ENCODE measurements at places on chromosomes 1 and 21. TPM values are rescaled to one million over a fixed set of nuclear protein-coding genes. Genes with fewer than 3 reads are reported as not detected.

Gene SPRR2E
- not detected for total RNA-seq

Gene PTPN22
- 26.1 TPM for total RNA-seq

Gene AJAP1
- total RNA-seq, result not detected

Gene PM20D1
- total RNA-seq, result 1.2 TPM

Gene CYYR1
- total RNA-seq, result not detected

Gene TMEM52
- 0.51 TPM for total RNA-seq

Gene KIF2C
- total RNA-seq, result 1.8 TPM

Gene CELA2B
- total RNA-seq, result not detected

DNA sequence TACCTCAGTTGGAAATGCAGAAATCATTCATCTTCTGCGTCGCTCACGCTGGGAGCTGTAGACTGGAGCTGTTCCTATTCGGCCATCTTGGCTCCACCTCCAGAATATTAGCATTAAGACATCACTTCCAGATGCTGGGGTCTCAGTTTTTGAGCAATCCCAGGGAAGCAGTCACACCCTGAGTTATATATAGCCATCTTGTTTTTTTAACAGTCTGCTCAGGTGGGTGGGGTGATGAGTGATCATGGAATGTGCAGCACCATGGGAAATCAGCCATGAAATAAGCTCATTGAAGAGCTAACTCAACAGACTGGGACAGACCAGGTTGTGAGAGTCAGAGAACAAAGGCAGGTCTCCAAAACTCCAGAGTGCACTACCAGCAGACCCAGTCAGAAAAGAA, 27.0 kb upstream of the HMGB4 start:
- no peak for DNase-seq

DNA sequence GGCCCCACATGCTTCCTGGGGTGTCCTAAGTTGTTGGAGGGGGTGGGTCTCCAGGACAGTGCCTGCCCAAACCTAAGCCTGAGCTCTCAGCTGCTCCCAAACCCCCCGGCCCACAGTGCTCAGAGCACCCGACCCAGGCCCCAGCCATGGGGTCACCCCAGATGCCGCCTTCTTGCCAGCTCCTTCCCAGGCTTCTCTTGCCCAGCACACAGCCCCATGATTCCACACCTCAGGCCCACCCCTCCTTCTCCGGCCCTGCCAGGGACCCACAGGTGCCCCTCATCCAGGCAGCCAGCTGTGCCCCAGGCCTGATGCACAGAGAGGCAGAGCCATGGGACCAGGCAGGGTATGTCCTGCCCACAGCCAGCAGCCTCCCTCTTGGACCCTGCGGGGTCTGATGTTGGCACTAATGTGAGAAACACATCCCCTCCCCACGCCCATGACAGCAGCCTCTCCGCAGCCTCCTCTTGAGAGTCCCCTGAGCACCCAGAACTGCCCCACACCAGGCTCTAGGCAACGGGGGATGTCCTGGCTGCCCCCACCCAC, 4.9 kb downstream of the WNT9A start:
- peak; percentile 12 for DNase-seq

- DNase-seq, result no peak
Observed at GRCh38 chr1:166588741-166589140, 250.5 kb upstream of the POGK start.

DNA sequence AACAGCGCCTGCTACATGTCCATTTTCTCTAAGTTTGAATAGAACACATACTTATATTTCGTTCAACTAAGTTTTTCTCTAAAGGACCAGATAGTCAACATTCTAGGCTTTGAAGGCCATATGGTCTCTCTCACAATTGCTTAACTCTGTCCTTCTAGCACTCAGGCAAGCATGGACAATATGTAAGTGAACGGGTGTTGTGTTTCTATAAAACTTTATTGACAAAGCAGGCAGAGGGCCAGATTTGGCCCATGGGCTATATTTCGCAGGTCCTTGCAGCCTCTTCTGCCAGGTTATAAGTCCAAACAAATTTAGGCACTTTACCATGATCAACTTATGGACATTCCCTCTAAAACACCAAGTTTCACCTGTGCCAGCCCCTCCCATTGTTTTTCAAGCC, 21.1 kb downstream of the KLHDC7A start:
- no peak for DNase-seq

- no peak for DNase-seq
Observed at GRCh38 chr21:41621513-41621912, 113.6 kb upstream of the TMPRSS2 start.

GRCh38 chr1:36755303-36756230, 272.9 kb upstream of the CSF3R start:
- no peak for DNase-seq

GRCh38 chr1:215156232-215156631, 73.7 kb downstream of the KCNK2 start:
- no peak for DNase-seq

DNA sequence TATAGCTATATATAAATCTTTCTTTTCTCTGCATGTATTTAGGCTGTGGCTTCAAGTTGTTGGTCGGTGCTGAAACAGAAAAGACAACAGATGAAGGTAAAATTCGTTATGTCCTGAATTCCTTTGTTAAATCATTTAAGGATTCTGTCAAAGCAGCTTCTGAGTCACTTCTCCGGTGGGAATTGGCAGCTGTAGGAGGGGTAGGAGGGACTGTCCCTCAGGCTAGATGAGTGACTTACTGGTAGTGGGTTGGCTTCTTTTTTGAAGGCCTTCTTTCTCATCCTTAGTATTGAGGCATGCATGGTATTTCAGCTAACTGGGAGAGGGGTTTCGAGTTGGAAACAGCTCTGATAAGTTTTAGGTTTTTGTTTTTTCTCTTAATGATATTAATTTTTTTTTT, 22.1 kb upstream of the NEXN start:
- DNase-seq, result no peak

DNA sequence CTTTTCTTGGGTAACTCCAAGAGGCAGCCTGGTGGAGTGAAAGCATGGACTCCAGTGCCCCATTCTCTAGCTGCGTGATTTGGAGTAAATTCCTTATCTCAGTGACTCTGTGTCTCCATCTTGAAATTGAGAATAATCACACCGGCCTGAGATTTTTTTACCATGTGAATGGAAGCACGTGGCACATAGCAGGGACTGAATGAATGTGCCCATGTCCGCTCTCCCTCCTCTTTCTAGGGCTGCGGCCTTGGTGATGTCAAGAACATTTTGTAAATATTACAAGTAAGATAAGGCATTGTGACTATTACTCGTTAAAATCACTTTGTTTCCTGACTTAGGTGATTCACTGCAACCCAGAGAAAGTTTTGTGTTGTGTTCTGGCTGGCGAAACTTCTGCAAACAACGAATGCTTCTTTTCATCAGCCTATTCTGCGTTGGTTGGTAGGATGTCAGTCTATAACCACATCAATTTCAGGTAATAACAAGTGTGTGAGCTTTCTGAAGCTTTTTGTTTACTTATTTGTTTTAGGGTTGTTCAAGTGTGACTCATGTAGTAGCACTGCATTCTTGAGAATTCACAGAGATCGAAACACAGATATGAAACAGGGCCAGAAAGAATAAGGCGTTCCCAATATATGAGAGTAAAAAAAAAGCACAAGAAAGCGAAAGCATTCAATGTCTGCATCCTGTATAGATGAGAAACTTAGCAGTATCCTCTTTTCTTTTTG, 135.7 kb upstream of the SLC45A1 start:
- DNase-seq, result no peak

DNA sequence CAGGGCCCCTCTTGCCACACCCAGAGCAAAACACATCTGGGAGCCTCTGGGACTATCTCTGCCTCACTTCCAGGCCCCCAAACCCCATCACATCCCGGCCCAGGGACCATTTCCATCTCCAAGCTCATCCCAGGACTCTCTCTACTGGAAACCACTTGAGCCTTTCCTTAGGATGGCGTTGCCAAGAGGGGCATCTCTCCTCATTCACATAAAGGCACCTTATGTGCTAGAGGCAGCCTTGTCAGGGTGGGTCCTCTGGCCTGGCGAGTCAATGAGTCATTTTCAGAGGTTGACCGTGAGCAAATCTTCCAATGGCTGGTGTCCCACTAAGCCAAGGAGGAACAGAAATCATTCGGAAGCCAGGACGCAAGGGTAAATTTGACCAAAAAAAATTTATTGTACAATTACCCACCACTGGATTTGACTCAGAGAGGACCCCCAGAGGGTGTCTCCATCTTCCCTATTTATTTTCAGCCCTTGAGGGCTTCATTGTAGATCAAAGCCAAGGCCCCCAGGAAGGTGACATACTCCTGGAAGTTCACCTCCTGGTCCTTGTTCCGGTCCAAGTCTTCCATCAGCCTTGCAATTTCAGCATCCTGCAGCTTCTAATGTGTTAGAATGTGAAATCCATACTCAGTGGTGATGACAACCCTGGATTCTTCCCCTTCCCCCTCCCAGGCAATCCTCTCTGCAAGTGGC, 1.4 kb downstream of the S100A6 start:
- no peak for DNase-seq

GRCh38 chr1:100866041-100866900, 28.4 kb downstream of the EXTL2 start:
- DNase-seq, result no peak

Measured in activated B cell treated with CpG ODN at 0.5 μM for 24 hours (primary cell).